ELR (cell line): ENCODE measurements at places on chromosomes 5 and 9.

GRCh38 chr5:140108093-140109017 lies 5.6 kb upstream of the PURA start:
- peak; percentile 33 for DNase-seq

DNA sequence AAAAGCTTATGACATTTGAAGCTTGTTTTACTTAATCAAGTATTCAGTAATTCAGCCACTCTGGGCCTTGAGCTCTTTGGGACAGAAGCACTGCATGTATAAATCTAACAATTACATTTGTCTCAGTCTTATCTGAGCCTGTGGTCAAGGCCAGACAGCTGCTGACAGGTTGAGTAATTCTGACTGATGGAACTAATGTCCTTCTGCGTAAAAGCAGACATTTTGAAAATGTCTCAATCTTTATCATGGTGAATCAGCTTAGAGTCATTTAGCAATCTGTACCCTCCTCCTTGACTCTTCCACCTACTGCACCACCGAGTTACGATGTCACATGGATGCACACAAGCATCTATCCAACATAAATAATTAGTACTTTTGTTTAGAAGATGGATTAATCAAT lies 400.0 kb downstream of the ARRDC3 start:
- peak; percentile 42 for DNase-seq

DNA sequence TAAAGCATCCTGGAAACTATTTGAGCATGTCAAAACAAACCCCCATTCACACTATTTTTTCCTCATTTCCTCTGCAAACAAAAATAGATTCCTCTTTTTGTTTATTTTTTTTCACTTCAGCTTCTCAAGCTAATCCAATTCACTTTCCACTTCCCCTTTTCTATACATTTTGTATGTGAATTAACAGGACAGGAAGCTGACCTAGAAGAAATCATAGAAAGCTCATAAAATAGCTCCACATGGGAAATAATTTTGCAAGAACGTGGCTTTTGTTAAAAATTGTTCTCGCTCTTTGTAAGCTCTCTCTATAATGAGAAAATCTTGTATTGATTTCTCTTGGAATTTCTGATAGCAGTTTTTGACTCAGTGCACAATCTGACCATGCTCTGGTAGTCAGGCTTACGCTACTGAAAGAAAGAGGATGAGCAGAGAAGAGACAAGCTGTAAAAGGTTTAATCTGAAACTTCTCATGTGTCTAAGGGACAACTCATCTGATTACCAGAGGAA lies 215.8 kb downstream of the ADAMTS12 start:
- no peak for DNase-seq

DNA sequence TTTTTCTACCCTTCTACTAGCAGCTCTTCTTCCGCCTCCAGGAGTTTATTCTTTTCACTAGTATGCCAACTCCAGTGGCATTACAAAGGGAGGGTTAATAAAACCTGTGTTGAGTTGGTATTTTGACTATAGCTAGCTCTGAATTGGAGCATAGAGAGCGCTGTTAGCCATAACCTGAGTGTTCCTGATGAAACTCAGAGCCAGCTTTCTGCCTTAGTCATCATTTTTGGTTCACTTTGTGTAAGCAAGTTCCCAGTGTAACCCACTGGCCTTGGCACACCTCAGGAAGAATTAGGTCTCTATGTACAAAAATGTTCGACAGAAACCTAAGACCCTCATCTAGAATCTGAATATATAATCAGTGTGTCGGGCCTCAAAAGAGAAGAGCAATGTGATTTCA lies 238.9 kb downstream of the NR3C1 start:
- no peak for DNase-seq

GRCh38 chr9:127586537-127586936 lies 25.5 kb upstream of the STXBP1 start:
- DNase-seq, result peak; percentile 91

- DNase-seq, result peak; percentile 15
These were observed 123.1 kb upstream of the ANKRD55 start for GRCh38 chr5:56356121-56356835.

- DNase-seq, result no peak
These were observed 35.6 kb downstream of the FCHO2 start for GRCh38 chr5:72991394-72991793.

GRCh38 chr9:26782899-26783298 lies 109.7 kb downstream of the CAAP1 start:
- no peak for DNase-seq

DNA sequence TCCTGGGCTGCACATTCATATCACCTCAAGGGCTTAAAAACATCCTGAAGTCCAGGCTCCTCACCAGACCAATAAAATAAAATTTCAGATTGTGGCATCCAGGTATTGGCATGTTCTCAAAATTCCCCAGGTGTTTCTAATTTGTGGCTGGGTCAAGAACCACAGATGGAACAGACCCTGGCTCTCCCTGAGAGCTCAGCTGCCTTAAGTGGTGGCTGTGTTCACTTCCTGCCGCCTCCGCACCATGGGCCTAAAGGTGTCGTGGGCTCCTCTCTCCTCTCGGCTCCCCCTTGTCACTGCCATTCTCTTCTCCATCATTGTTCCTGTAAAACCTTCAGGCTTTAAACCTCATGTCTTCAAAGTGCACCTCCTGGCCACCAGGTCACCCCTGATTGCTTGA lies 17.8 kb upstream of the CCNJL start:
- DNase-seq, result no peak

- no peak for DNase-seq
These were observed 14.1 kb downstream of the TCF7 start for GRCh38 chr5:134128648-134128995.

- no peak for DNase-seq
These were observed 128.7 kb downstream of the RPS23 start for GRCh38 chr5:82149434-82149833.

- peak; percentile 20 for DNase-seq
These were observed 19.5 kb downstream of the FAM163B start for GRCh38 chr9:133589454-133590227.

DNA sequence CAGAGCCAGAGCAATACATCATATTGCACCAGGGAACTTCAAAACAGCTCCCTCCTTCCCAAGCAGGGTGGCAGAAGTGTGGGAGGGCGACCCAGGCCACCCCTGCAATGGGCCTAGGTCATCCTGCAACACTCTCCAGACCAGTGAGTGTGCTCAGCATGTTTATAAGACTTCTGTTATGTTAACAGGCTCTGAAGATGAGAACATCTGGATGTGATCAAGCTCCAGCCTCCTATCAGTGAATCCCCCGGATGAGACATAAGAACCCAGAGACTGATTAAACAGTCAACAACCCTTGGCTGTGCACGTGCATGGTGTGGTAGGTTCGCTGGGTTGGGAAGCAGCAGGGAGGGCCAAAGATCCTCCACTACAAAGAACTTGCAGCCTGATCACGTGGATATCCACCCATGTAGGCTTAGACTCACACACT lies 63.3 kb downstream of the ABCA1 start:
- DNase-seq, result peak; percentile 68

GRCh38 chr9:119974026-119974425 lies 604.8 kb upstream of the BRINP1 start:
- no peak for DNase-seq

DNA sequence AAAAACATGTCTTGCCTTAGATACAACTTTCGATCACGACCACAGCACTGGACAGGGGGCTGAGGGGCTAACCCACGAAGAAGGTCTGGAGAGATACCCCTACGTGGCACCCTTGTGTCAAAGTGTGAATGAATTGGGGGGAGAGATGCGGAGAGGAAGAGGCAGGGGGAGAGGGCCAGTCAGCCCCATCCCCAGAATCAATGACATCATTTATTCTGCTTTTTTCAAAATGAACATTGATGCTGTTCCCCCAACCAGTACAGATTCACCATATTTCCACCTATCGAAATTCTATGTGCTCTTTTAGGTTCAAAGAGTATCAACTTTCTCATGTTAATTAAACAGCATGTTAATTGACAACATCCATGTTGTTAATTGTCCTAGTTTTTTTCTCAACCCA lies 32.4 kb downstream of the DAP start:
- DNase-seq, result no peak

- DNase-seq, result no peak
These were observed 28.7 kb downstream of the NDUFA8 start for GRCh38 chr9:122130837-122131236.

DNA sequence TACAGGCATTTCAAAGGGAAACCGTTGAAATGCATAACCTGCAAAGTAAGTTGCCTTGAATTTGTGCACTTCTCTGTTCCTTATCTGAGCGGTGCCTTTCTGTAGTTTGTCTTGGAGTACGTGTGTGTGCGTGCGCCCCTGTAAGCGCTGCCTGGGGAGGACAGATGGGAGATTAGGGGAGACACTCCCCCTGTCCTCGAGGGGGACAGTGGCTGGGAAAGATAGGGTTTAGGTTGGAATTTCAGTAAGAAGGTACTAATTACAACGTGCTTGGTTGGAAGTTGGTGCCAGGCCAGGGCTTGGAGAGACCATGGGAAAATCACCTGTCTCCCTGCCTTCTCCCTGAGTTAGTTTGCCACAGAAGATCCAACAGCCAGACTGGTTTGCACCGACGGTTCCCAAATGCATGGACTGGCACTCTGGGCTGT lies 73.2 kb downstream of the PIK3R1 start:
- no peak for DNase-seq

DNA sequence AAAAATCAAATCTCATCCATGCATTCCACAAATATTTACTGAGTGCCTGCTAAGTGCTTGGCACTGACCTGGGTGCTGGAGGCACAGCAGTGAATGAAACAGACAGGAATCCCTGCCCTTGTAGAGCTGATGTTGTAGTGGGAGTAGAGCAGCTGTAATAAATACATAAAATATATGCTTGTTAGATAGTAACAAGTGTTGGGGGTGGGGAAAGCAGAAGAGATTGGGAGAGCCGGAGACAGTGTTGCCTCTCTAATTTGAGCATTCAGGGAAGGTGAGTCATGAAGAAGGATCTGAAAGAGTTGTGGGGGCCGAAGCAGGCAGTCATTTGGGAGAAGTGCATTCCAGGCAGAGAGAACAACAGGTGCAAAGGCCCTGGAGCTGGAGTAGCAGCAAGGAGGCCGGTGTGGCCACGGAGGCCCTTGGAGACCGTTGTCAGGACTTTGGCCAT lies 97.9 kb downstream of the ZNF618 start:
- DNase-seq, result peak; percentile 17

GRCh38 chr5:123819833-123820232 lies 307.9 kb downstream of the CSNK1G3 start:
- DNase-seq, result peak; percentile 94

DNA sequence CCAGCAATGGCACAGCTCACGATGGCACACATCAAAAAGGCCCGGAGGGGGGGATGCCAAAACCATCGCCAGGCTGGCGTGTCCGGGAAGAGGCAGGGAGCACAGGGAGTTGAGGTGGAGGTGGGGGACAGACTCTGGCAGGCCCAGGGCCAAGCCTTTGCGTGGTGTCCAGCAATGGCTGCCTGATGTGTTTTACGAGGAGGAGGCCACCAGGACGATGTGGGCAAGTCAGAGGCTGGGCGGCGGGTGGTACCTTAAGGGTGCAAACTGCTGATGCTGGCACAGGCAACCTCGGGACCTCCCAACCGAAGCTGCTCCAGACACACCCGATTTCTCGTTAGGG lies 4.7 kb downstream of the VAV2 start:
- DNase-seq, result no peak

DNA sequence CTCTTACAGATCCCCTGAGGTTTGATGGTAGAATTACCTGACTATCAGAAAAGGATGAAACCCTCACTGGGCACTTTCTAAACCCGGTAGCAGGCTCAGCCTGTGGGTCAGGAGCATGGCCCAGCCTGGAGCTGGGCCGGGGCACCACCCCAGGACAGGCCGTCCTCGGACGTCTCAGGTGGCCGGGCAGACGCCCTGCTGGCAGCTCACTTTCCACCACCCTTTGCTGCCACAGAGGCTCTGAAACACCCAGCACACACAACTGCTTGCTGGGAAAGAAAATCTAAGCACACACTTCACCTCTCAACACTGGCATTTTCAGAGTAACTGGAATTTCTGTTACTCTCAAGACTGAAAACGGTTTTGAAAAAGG lies 4.4 kb downstream of the UBAC1 start:
- no peak for DNase-seq

GRCh38 chr5:156128026-156128425 lies 198.9 kb upstream of the SGCD start:
- DNase-seq, result no peak

DNA sequence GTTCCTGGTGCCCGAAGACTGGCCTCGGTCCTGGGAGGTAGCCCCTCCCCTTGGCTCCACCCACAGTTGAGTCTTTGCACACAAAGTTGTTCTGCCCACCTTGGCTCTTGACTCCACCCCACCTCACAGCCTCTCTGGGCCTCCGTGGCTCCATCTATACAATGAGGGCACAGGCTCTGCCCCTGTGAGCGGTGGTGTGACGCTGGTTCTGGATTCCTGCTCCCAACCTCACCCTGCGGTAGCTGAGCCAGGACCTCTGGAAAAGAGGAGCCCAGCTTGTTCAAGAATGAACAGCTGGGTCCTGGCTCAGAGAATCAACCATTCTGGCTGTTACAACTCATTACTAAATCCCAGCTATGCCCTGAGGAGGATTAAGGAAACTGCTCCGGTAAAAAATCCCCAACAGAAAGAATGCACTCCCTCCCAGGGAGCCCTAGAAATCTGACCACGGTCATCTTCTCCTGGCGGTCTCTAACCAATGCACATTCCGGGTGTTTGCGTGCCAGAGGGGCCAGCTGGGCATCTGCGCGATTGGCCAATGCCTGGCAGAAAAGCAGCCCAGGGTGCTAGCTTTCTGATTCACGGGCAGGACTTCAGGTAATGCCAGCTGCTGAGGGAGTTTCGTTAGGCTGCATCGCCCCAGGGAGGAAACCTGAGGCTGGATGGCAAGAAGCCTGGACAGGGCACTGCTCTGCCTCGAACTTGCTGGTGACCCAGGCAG lies 9.9 kb upstream of the GRHPR start:
- DNase-seq, result peak; percentile 55

GRCh38 chr5:58717303-58718007 lies 134.6 kb downstream of the RAB3C start:
- DNase-seq, result no peak

GRCh38 chr5:23437011-23437410 lies 70.4 kb upstream of the PRDM9 start:
- no peak for DNase-seq

DNA sequence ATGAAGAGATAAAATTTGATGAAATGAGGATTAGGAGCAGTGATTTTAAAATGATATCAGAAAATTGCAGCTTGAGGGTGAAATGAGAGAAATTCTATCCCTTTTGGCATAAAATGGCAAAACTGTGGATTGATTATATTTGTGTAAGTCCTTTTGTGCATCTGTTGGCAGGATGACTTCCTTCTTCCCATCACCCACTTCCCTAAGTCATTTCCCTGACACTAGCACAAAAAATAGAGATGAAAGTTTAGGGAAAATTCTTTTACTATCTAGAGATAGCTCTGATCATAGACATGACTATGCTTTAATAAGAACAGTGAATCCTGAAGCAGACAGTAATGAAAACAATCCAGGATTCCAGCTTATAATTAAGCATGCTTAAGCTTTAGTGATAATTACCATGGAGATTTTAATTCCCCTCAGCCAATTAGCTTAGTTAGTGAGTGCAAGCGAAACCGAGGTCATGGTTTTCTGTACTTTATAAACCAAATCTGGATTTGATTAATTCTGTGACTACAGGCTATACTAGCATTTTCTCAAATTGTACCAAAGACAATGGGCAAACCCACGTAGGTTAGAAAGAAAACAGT lies 163.6 kb upstream of the TARS1 start:
- no peak for DNase-seq
